Kidney tubule cell (primary cell): ENCODE measurements at places on chromosomes 12 and 14.

DNA sequence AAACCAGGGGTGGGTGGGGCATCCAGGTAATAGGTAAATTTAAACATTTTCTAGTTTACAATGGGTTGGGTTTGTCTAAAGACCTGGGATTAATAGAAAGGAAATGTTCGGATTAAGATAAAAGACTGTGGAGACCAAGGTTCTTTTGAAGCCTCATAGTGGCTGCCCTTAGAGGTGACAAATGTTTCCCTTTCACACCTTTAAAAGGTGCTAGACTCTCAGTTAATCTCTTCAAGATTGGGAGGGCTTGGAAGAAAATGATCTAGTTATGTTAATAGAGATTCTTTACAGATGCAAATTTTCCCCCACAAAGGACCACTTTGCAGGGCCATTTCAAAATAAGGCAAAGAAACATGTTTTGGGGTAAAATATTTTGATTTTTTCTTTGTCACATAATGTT is 39.0 kb downstream of the TMTC2 start:
- no peak for DNase-seq

DNA sequence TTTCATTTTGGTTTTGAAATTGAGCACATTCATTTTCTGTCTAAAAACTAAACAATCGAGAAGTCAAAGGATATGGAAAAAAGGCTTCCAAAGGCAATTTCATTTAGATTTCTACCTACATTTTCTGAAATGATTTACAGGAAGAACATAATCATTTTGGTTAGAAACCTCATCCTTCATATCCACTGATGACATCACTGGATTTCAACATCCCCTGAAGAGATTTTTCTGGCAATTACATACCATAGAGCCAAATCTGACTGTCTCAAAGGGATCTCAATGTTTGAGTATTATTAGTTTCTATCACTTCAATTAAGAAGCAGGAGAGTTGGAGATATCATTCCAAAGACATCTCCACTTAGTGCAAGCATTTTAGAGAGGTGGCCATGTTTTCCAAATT is 137.8 kb downstream of the TTC7B start:
- DNase-seq: no peak

DNA sequence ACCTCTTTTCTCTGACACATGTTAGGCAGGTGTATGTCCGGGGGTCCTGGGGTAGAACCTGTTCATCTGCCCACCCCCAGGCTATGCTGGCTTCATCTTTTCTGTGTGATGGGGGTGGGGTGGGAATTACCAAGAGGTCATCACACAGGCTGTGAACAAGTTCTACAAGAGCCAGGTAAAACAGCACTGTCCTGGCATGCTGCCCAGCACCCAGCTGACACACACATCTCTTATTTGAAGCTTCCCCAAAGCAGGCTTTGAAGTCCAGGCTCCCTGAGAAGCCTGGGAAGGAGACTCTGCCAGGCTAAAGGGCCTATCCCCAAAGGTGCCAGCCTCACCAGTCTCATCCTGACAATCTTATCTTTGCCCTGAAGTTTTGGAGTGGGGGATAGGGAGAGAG is 141.1 kb downstream of the ALG10 start:
- peak; percentile 9 for DNase-seq

GRCh38 chr12:112217647-112218046 is 92.3 kb downstream of the TRAFD1 start:
- DNase-seq: no peak

GRCh38 chr14:64185184-64185583 is 109.0 kb downstream of the ESR2 start:
- no peak for DNase-seq

GRCh38 chr14:76829013-76829365 is 2.8 kb downstream of the LRRC74A start:
- DNase-seq: no peak

DNA sequence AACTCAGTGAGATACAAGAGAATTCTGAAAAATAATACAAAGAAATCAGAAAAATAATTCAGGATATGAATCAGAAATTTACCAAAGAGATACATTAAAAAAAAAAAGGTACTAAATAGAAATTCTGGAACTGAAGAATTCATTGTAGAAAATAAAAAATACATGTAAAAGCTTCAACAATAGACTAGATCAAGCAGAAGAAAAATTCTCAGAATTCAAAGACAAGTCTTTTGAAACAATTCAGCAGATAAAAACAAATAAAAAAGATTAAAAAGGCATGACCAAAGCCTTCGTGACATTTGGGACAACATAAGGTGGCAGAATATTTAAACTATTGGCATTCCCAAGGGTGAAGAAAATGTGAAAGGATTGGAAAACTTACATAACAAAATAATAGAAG is 133.1 kb upstream of the CNOT2 start:
- no peak for DNase-seq

- DNase-seq: peak; percentile 81
These were observed 4.6 kb downstream of the PKP2 start for GRCh38 chr12:32891956-32892355.

DNA sequence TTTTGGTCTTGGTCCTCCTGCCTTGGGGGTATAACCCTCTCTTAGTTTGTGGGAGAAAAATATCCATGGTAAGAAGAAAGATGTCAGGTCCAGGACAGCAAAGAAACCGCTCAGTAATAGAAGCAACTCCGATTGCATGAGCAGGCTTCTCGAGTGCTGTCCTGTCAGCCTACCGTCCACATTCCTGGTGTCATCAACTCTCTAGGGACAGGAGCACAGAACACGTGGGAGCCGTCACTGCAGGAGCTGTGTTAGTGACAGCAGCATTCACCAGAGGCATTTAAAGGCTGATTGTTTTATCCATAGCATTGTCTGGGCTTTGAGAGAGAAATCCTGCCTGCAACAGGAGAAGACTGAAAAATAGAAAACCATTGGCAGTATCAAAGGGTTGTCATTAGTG is 244.2 kb downstream of the CACNA1C start:
- DNase-seq: no peak

GRCh38 chr12:101875162-101875561 is 2.2 kb upstream of the DRAM1 start:
- no peak for DNase-seq

- peak; percentile 48 for DNase-seq
These were observed 146.3 kb downstream of the CAND1 start for GRCh38 chr12:67415473-67415872.

DNA sequence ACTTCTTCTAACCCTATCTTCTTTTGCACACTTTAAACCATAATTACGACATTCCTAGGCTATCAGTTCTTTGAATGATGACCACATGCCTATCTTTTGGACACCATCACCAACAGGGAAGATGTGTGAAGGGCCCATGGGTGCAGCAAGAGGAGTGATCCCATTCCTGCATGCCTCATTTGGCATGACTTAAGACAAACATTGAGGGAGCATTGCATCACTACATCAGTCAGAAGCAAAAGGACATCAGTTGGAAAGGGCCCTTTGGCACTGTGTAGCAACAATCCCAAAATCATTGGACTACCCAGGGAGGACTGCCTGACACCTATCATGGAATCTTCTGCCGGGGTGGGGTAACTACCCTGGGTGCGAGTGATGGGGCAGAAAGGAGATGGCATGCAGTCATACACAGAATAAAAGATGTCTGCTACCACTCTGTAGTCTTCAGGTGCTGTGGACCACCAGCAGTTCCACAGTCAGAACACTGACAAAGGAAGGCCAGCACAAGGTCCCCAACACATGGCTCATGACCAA is 10.7 kb upstream of the TMBIM6 start:
- DNase-seq: peak; percentile 30

- no peak for DNase-seq
These were observed 466.9 kb upstream of the STXBP6 start for GRCh38 chr14:25516838-25517237.

DNA sequence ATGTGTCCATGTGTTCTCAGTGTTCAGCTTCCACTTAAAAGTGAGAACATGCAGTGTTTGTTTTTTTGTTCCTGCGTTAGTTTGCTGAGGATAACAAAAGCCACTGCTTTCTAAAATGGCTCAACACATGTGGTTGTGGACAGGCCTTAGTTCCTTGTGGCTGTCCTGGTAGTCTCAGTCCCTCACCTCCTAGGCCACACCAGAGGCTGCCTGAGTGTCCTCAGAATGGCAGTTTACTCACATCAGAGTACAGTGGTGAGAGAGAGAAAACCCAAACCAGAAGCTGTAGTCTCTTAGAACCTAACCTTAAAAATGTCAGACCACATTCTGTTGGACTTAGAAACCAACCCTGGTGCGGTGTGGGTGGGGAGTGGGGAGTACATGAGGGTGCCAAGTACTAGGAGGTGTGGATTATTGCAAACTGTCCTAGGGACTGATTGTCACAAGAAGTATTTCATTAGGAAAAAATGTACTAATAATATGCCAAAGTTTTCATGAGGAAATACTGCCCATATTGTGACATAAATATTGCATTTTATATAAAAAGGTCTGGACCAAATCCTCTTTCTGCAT is 30.4 kb downstream of the NPAS3 start:
- DNase-seq: no peak

- DNase-seq: peak; percentile 63
These were observed 13.1 kb downstream of the CFAP54 start for GRCh38 chr12:96502477-96502876.

- no peak for DNase-seq
These were observed 46.9 kb upstream of the MDM1 start for GRCh38 chr12:68378872-68379606.

DNA sequence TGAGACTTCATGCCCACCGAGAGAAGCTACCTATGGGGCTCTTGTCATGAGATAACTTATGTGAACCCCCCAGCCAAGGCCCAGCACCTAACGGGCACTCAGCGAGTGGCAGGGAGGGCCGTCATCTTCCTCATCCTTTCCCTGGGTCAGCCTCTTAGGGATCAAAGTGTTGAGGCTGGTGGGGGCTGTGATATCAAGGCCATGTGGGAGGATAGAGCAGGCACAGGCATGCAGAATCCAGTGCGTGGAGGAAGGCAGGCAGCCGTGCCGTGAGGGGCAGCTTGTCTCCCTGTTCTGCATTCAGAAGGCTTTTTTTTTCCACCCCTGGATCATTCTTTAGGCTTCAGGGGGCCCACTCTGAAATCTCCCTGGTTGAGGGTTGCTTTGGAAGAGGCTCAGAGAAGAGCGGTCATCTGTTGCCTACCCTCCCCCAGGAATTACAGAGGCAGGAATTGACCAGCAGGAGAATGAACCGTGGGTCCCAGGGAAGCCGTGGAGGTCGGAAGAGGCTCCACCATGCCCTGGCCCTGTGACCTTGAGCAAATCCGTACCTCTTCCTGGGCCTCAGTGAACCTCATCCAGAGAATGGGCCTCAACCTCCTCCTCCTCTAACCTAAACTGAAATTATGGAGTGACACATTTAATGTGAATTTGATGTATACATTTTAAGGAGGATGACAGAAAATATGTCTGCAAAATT is 62.8 kb downstream of the BEGAIN start:
- no peak for DNase-seq

- DNase-seq: no peak
These were observed 39.3 kb upstream of the RTRAF start for GRCh38 chr14:51950007-51950406.

DNA sequence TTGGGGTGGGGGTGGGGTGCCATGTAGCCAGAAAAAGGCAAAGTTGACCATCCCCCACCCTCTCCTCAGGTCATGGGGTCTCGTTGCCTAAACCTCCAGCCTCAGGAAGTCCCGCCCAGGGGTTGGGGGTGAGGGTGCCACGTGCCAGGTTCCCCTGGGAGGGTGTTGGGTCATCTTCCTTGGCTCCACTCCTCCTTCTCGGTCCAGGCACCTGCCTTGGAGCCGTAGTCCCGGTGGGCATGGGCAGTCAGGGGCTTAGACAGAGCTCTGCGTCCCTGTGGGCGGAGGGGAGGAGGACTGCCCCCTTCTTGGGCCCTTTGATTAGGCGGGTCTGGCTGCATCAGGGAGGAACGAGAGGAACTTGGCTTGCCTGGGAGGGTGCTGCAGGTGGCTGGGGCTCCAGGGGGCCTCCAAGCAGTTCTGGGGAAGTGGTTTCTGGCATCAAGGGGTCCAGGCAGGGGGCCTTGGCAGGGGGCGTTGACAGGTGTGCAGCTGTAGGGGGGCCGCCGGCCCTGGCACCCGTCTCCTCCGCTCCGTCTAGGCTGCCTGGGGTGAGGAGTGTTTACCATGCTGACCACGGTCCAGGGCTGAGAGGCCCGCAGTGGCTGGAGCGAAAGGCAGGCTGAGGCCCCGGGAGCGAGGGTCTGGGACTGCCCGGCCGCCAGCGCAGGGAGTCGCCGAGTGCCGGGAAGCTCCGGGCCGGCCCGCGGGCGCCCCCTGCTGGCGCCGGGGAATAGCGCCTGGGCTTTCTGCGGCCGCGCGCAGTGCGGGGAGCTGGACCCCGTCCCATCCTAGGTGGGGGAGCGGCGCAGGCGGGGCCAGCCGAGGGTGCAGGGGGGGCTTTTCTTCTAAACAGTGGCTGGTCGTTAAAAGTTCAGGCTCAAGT is 7.9 kb downstream of the SETD1B start:
- peak; percentile 71 for DNase-seq

DNA sequence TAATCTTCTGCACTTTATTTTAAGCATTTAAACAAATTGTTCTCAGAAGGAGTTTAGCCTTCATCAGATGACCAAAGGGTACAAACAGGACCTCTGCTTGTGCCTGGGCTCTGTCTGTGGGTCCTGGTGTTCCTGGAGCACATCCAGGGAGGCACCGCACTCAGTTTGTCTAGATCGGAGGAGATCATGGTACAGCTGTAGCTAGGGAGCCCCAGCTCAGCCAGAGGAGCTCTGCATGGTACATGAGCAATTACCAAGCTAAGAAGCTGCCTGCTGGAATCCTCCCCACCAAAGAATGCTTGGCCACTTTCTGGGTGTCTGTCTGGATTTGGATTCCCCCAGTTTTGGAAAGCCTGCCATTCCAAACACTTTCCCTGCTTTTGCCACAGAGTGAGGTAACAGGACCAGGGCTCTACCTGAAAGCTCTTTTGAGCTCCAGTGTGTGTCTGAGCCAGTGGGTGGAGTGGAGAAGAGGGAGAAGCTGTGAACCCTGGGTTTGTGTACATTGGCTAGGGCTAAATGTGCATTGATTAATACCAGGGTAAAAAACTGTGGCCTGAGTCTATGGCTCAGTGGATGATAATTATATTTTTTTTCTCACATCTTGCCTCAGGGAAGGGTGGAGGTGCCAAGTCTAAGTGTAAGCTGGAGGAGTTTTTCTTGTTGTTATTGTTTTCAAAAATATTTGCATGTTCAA is 163.7 kb upstream of the IGF1 start:
- DNase-seq: no peak

GRCh38 chr14:54202288-54202687 is 194.5 kb upstream of the CDKN3 start:
- no peak for DNase-seq

DNA sequence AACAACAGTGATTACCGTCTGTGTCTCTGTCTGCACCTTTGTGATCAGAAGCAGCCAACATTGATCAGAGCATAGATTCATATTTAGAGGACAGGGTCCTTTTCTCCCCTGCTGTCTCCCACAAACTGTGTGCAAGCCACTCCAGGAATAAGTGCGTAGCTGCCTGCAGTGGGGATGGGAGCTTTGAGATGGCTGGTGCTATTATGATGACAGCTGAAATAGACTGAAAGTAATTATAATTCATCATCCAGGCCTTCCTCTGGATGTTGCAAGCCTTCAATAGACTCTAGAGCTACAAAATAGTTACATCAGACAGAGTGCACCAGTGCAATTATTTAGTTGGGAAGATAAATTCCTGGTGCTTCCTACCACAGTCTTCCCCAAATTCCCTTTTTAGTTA is 68.1 kb downstream of the BORCS5 start:
- DNase-seq: no peak

GRCh38 chr12:49868952-49869815 is 26.3 kb upstream of the BCDIN3D start:
- DNase-seq: peak; percentile 28
